MCF 10A (cell line): ENCODE measurements at places on chromosomes 13 and 19. TPM values are rescaled to one million over a fixed set of nuclear protein-coding genes. Genes with fewer than 3 reads are reported as not detected.

DNA sequence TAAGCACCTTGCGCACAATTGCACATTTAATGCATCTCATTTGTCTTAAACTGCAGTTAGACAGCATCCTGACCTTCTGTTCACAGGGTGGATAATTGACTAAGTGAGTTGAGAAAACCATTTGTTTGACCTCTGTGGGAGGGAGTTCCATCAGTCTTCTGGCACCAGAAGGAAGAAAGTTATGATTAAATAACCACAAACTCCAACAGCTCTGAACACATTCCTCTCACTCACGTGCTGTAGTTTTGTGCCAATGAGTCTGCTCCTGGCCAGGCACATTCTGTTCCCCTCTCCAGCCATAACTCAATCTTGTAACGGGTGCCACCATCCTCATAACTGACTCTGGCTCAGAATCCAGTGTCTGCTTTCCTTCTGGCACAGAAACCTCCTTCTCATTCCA lies 817.2 kb downstream of the SLITRK1 start:
- no peaks in the 10 kb centered on the region for H3K27me3 ChIP-seq
- DNase-seq = peak; percentile 61
- H3K36me3 ChIP-seq = no peaks in the 10 kb centered on the region
- no peak overlapping the region for H3K4me3 ChIP-seq

Gene CEACAM1
- 0.32 and 0.56 TPM in 2 replicates for total RNA-seq

GRCh38 chr19:31596751-31597150 lies 247.5 kb upstream of the TSHZ3 start:
- no peak overlapping the region for H3K4me3 ChIP-seq
- no peaks in the 10 kb centered on the region for H3K27me3 ChIP-seq
- H3K27ac ChIP-seq = no peak overlapping the region
- no peaks in the 10 kb centered on the region for H3K36me3 ChIP-seq

- peaks cover 91% of the 10 kb centered on the region for H3K27me3 ChIP-seq
- no peaks in the 10 kb centered on the region for H3K4me1 ChIP-seq
- H3K27ac ChIP-seq = no peak overlapping the region
Observed at GRCh38 chr13:71644579-71644978, 222.4 kb downstream of the DACH1 start.

GRCh38 chr19:48061401-48062344 lies 17.8 kb upstream of the CABP5 start:
- H3K27ac ChIP-seq = no peak overlapping the region
- H3K36me3 ChIP-seq = no peaks in the 10 kb centered on the region
- no peak overlapping the region for H3K4me3 ChIP-seq
- no peak for DNase-seq
- no peaks in the 10 kb centered on the region for H3K27me3 ChIP-seq

GRCh38 chr13:26991508-26992181 lies 180.0 kb downstream of the USP12 start:
- no peak overlapping the region for H3K4me3 ChIP-seq
- H3K36me3 ChIP-seq = peaks cover 5% of the 10 kb centered on the region
- no peak for DNase-seq

DNA sequence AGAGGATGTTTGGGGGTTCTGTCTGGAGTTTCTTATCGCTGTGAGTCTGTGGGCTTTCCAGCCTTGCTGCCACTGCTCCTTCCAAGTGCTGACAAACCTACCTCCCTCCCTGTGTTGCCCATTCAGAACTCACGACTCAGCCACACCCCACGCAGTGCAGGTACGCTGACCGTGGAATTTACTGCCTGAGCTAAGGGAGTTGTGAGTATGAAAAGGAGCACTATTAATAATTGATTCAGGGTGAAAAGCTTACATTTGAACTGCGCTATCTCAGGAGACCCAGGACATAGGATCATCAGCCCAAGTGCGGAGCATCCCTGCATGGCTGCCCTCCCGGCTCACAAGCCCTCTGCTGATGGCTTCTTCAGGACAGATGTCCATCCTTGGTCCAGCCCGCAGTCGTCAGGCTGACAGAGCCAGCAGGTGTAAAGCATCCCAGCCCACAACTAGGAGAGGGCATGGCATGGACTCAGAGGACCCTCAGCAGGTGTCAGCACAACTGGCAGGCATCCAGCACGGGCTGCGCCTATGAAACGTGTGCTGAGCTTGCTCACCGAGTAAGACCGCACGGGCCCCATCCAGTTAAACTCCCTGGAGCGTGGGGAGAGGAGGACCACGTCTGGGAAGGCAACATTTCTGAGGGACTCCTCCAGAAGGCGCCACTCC lies 244.0 kb downstream of the COL4A1 start:
- no peaks in the 10 kb centered on the region for H3K27me3 ChIP-seq
- H3K4me1 ChIP-seq = peaks cover 21% of the 10 kb centered on the region
- H3K27ac ChIP-seq = peak overlapping the region; percentile 66
- DNase-seq = no peak
- H3K36me3 ChIP-seq = no peaks in the 10 kb centered on the region

- DNase-seq = no peak
- H3K4me1 ChIP-seq = peaks cover 11% of the 10 kb centered on the region
- no peaks in the 10 kb centered on the region for H3K27me3 ChIP-seq
- H3K36me3 ChIP-seq = no peaks in the 10 kb centered on the region
Observed at GRCh38 chr13:76830805-76831204, 55.4 kb downstream of the KCTD12 start.

DNA sequence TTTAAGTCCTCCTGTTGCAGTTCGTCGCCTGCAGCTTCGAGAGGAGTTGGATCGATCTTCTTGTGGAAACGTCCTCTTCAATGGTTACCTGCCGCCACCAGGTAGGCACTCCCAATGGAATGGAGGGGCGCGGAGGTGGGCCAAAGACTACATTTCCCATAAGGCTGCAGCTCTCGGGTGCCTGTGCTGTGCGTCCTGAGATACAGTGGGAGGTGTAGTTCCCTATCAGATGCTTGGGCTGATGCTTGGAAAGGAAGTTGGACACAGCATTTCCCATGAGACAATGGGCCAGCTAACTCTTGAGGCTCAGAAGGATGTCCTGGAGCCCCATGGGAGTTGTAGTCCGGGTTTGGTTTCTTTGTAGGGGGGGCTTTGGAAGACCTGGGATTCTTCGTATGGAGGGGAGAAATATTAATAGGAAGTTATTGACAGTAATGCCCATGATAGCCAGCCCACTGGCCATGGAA lies 1.8 kb downstream of the SHKBP1 start:
- peaks cover 11% of the 10 kb centered on the region for H3K4me1 ChIP-seq
- no peaks in the 10 kb centered on the region for H3K27me3 ChIP-seq
- DNase-seq = no peak
- H3K27ac ChIP-seq = no peak overlapping the region
- H3K4me3 ChIP-seq = peak overlapping the region; percentile 83

Gene ARRDC5
- total RNA-seq = not detected in 2 replicates

DNA sequence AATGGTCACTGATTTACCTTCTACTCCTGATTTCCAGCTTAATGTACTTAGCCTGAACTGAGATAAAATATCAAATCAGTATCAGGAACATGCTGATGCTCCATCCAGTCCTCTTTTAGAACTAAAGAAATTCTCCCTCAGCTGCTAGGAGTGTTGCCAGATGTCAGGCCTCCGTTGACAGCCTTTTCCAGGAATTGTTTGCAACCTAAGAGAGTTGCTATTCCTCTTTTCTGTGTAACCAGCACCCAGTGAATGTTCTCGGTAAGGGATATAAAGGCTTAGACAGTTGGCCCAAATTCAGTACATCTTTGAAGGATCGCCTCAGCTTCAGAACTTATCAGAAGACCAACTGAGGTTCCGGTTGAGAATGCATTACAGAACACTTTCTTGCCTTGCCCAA lies 559.0 kb downstream of the PCDH17 start:
- DNase-seq = no peak
- no peak overlapping the region for H3K4me3 ChIP-seq
- H3K36me3 ChIP-seq = no peaks in the 10 kb centered on the region
- no peak overlapping the region for H3K27ac ChIP-seq
- no peaks in the 10 kb centered on the region for H3K4me1 ChIP-seq

Gene RAB8A
- total RNA-seq = 41.6 and 50.1 TPM in 2 replicates

Gene KLK4
- not detected in 2 replicates for total RNA-seq

DNA sequence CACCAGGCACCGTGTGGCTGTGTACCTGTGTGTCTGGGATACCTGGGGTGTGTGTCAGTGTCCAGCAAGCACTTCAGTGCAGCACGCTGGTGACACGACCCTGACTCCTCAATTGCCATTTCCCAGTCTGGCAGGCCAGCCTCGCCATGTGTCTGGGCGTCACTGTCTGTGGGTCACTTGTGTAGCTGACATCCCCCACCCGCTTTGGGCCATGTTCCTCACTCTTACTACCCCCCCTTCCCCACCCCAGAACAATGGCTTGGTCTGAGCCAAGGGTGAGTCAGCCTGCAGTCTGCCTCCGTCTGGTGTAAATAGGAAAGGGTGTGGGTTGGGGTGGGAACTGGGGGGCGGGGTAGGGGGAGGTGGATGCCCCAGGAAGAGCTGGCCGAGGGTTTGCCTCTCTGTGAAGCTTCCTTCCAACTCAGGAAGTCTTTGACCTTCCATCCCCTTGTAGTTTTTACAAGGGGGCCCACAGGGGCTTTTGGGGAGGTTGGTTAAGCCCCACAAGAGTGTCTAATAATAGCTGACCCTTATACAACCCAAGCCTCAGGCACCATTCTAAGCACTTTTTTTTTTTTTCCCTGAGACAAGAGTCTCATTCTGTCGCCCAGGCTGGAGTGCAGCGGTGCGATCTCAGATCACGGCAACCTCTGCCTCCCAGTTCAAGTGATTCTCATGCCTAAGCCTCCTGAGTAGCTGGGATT lies 17.6 kb downstream of the NOVA2 start:
- H3K27me3 ChIP-seq = peaks cover 16% of the 10 kb centered on the region
- peak; percentile 83 for DNase-seq
- no peaks in the 10 kb centered on the region for H3K36me3 ChIP-seq
- H3K4me1 ChIP-seq = peaks cover 30% of the 10 kb centered on the region

Gene ADGRE3
- not detected in 2 replicates for total RNA-seq

Gene ONECUT3
- total RNA-seq = 0.02 TPM in 1 of 2 replicates, not detected in the other

Gene PTPRH
- total RNA-seq = 0.56 and 2.3 TPM in 2 replicates

DNA sequence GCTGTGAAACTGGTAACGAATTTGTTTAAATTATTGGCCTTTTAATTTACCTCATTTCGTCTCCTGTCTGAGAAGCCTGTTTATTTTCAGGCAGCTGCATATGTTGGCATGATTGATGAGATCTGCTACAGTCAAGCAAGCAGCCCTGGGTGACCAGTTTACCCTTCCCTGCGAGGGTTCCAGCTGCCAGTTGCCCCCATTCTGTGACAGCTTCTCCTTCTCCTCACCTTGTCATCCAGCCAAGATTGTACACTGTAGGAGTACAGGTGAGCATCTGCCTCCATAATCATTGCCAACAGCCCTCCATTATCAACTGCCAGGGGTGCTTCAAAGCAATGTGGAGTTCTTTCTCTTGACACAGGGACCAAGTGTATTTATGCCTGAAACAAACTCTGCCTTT lies 1979.9 kb upstream of the PRR20A start:
- H3K4me1 ChIP-seq = no peaks in the 10 kb centered on the region
- H3K27me3 ChIP-seq = no peaks in the 10 kb centered on the region
- no peak overlapping the region for H3K4me3 ChIP-seq
- no peaks in the 10 kb centered on the region for H3K36me3 ChIP-seq
- H3K27ac ChIP-seq = no peak overlapping the region

Gene ZNF77
- total RNA-seq = 4.7 and 4.9 TPM in 2 replicates

Gene CPAMD8
- total RNA-seq = 1.3 and 2.3 TPM in 2 replicates

- H3K36me3 ChIP-seq = peaks cover 14% of the 10 kb centered on the region
- no peaks in the 10 kb centered on the region for H3K27me3 ChIP-seq
- no peaks in the 10 kb centered on the region for H3K4me1 ChIP-seq
- H3K4me3 ChIP-seq = no peak overlapping the region
- no peak for DNase-seq
- H3K27ac ChIP-seq = no peak overlapping the region
Observed at GRCh38 chr13:112481458-112481857, 105.3 kb downstream of the SPACA7 start.

- no peak overlapping the region for H3K27ac ChIP-seq
Observed at GRCh38 chr19:3673506-3674439, 26.5 kb downstream of the PIP5K1C start.

GRCh38 chr19:5048091-5048726 lies 79.3 kb downstream of the KDM4B start:
- peaks cover 53% of the 10 kb centered on the region for H3K36me3 ChIP-seq
- no peaks in the 10 kb centered on the region for H3K4me1 ChIP-seq
- peak overlapping the region; percentile 21 for H3K4me3 ChIP-seq
- peak; percentile 82 for DNase-seq
- no peaks in the 10 kb centered on the region for H3K27me3 ChIP-seq

DNA sequence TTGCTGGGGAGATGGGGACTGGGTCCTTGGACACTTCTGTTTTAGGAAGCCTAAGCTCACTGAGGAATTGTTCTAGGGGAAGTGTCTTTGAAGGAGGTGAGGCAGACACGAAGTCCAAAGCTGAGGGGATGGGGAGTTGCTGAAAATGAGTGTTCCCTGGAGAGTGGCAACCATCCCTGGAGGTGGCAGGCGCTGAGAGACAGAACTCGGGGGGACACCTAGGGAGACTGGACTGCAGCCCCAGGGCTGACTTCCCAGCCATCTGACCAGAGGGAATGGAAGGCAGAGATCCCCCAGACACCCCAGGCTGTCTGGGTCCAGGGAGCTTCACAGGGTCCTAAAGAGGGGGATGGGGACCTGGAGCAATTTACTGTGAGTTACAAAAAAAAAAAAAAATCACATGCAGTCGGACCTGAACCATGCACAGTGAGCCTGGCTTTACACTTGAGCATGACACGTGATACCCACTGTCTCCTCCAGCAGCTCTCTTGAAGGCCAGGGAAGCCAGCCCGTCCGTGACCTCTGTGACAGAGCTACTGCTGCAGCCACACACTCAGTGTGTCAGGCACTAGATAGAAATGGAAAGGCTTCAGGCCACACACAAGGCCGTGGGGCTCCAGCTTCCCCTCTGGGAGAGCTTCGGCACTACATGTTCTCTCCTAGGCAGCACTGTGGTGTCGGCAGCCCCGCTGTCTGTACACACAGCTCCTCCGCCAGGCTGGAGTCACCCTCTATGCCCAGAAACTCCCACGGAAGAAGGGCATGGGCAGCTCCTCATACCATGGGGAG lies 77.1 kb upstream of the KCTD15 start:
- no peaks in the 10 kb centered on the region for H3K4me1 ChIP-seq
- DNase-seq = no peak
- H3K27me3 ChIP-seq = no peaks in the 10 kb centered on the region
- H3K27ac ChIP-seq = no peak overlapping the region

DNA sequence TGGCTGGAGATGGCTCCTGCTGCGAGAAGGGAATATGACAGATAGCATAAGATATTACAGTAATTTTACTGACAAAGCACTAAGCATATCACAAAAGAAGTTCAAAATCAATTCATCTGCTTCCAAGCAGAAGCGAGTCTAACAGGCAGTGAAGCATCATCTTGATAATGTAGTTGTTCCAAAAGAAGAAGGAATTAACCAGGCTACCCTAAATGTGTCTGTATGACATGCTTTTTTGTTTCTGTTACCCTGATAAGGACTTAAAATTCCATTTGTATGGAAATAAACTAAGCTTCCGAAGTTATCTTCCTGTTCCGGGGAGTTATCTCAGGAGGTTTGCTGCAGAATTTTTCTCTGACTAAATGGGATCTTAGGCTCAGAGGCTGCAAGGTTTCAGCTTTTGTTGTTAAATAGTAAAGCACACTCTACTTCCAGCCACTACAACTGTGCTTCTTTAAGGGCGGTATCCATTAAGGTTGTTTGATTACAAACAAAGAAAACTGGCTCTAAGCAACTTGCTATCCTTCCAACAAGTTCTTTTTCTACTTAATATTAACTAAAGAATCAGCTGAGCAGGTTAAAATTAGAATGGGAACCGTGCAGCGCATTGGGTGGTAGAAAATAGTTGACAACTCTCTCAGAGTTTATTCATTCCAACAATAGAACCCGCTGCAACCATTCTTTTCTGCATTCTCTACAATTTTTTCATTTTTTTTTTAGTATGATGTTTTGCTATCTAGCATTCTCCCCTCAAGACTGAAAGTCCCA lies 607.3 kb downstream of the UQCRFS1 start:
- no peaks in the 10 kb centered on the region for H3K4me1 ChIP-seq
- H3K4me3 ChIP-seq = no peak overlapping the region
- H3K27ac ChIP-seq = no peak overlapping the region
- H3K36me3 ChIP-seq = peaks cover 6% of the 10 kb centered on the region
- no peak for DNase-seq
- H3K27me3 ChIP-seq = no peaks in the 10 kb centered on the region
